ENCODE measurements at places on chromosomes 11 and 22.

- no peak for DNase-seq
These were observed 203.5 kb upstream of the SYN3 start for GRCh38 chr22:33261699-33262098.

DNA sequence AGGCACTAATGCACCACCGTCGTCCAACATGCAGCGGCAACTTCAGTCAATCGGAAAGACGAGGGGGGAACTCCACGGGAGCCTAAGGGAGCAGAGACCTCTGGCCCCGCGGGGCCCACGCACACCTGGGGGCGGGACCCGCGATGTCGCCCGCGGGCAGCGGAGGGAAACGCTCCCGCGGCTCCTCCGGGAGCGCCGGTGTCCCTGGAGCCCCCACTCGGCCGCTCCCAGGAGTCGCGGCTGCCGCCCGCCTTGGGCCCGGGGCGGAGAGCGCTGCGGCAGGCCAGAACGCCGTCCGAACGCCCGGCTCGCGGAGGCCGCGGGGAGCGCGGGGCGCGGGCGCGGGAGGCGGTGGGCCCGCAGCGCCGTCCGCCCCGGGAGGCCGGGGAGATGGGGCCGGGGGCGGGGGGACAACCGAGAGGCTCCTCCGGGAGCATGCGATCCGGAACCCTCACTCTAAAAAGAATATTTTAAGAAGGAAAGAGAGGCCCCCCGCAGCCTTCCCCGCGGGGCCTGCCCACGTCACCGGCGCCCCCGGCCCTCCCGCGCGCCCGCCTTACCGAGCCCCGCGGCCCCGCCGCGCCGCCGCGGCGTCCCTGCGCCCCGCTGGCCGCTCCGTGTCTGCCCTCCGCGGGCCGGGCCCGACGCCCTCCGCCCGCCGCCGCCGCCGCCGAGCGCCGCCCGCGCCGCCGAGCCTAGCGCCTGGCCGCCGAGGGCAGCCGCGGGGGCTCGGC, 86.6 kb upstream of the ARHGAP32 start:
- peak; percentile 49 for DNase-seq

DNA sequence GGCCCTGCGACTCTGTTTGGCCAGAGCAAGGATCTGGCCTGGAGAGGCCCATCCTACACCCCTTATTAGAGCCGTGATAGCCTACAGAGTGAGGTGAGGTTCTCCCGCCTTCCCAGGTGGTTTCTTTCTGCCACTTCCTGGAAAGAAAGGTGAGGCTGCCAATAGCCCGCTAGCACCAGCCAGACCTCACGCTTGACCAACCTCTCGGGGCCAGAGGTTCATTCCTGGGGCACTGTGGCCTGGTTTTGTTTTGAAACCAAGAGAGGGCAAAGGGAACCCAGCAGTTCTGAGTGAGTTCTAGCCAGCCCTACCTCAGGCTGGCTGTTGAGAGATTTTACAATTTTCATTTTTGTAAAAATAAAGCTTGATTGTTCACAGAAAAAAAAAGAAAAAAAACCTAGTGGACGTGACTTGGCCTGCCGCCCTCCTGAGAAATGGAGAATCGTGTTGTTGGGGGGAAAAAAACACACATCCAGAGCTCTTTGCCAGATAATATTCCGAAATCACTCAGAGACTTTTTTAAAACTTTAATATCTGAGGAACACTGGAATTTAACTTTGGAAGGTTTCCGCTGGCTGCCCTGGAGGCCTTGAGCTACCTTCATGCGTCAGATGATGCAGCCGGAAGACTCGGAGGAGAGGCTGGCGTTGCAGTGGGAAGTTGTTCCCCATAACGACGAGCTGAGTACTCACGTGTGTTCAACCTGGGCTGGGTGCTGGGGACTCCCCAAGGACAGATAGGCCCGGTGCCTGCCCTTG, 84.5 kb downstream of the BCR start:
- DNase-seq = no peak

DNA sequence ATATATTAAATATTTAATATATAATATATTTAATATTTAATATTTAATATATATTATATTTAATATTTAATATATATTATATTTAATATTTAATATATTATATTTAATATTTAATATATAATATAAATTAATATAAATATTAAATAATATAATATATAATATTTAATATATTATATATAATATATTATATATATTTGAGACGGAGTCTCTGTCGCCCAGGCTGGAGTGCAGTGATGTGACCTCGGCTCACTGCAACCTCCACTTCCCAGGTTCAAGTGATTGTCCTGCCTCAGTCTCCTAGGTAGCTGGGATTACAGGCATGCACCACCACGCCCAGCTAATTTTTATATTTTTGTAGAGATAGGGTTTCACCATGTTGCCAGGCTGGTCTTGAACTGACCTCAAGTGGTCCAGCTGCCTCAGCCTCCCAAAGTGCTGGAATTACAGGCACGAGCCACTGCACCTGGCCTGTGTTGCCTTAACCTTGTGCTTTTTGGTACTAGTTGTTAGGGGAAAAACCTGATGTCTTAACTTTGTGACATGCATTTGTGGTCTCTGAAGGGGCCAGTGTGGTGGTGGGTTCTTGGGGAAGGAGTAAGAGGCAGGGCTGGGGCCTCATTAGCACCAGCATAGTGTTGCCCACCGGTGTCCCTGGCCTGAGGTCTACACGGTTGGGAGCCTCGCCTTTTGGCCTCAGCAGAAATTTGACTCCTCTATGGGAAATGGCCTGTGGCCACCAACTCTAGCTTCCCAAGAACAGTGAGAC, 16.6 kb downstream of the SEC14L3 start:
- no peak for DNase-seq

DNA sequence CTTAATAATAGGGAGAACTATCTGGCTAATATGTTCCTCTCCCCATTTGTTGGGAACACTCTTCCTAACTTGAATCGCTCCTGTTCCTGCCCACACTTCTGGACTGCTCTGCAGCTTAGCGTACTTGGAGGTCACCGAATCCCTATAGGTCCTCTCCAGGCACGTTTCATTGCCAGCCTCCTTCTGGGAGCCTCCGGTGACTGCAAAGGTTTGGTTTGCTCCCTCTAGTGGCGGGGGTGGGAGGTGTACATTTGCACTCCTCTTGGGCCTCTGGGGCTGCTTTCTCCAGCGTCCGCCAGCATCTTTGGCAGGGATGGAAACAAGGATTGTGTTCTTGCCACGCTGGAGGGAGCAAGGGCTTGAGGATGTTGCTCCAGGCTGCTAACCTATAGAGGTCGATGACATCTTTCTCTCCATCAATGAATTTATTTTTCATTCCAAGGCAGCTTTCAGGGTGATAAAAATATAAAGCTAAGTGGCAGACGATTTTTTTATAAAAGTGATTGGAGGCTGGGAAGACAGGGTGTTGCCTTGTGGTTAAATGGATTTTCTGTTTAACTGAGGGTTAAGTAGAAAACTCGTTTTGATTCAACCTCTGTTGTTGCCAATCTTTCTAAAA, 48.7 kb downstream of the TSPAN18 start:
- DNase-seq = peak; percentile 85

DNA sequence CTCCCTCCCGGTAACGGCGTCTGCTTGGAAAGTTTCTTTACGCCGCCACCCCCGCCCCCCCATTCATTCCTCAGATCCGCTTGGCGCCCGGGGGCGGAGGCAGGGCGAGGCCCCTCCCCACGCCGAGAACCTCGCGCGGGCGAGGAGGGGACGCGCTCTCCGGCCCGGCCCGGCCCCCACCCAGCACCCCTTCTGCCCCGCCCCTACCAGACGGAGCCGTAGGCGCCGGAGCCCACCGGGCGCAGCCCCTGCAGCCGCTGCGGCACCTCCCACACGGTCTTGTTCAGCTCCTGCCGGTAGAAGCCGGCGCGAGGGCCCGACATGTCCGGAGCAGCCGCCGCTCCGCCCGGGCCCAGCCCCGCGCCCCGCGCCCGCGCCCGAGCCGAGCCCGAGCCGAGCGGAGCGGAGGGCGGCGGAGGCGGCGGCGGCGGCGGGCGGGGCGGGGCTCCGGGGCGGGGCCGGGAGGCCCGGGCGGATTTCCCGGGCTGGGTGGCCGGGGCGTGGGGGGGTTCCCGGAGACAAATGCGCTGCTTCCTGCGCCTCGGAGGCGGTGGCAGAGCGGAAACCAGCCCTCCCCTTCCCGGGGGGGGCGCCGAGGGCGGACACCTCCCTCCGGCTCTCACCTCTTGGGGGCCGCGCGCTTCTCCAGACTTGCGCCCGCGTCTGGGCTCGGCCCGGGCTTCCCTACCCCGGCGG, at the start of gene MAPK11:
MAPK11 (minus strand) TSS at position 411 of the 696 bp plus-strand sequence; CDS start at position 323, 88 bp downstream.
- no peak for DNase-seq

DNA sequence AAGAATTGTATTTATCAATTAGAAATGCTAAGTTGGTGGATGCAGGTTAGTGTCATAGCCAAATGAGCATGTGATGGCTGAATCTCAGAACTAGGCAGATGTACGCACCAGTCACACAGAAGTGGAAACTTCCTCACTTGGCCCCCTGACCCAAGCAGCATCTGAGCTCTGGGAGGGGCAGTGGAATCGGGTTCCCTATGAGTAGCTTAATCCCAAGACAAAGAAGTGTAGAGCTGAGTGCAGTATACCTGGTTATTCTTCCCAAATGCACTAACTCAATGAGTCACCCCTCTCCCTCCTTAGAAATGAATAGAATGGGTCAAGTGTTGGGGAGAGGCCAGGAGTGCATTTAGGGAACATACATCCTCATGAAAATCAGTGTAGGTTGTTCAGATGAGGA, 224.6 kb downstream of the FAT3 start:
- DNase-seq = no peak

- no peak for DNase-seq
These were observed 6.0 kb downstream of the DDX25 start for GRCh38 chr11:125910226-125910849.

- no peak for DNase-seq
These were observed 4.6 kb downstream of the LGALS12 start for GRCh38 chr11:63510360-63511047.

GRCh38 chr11:75474878-75475766, 42.1 kb upstream of the KLHL35 start:
- no peak for DNase-seq

DNA sequence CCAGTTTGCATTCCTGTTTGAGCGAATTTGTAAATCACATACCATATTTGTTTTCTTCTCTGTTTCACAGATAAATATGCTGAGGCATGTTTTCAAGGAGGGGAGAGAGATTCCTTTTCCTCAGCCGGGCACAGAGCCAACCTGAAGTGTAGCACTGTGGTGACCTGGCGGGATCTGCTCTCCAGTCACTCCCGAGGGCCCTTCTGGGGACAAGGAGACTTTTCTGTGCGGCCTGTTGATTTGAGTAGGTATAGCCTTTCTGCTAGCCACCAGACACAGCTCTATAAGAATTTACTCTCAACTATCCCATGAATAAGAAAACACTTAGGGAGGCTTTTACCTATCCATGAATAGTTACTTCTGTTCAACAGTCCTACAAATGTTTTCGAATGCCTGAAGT, 63.5 kb upstream of the FDX1 start:
- DNase-seq = peak; percentile 20

GRCh38 chr11:66570079-66570849, 1.9 kb upstream of the CTSF start:
- no peak for DNase-seq

DNA sequence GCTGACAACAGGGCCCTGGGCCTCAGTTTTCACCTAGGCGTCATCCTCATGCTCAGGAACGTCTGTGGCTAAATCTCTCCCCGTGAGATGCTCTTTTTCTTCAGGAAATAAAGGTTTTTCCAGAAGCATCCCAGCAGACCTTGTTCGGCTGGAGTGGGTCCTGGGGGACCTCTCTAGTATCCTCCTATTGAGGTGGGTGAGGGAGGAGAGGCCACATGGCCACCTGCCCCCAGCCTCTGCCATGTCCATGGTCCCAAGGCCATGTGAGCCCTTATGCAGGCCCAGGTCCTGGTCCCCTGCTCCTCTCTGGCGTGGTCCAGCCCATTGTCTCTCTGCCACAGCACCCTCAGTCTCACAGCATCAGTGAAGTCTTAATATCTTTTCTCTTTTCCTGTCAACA, 22.0 kb downstream of the ALG12 start:
- DNase-seq = no peak
